Ascending aorta (tissue), 2 donors: ENCODE measurements at places on chromosomes 3 and 15. TPM values are rescaled to one million over a fixed set of nuclear protein-coding genes. Genes with fewer than 3 reads are reported as not detected.

NEO1 gene
- total RNA-seq: 21.8 TPM

ITIH1 gene
- total RNA-seq: 2.0 TPM

CLEC3B gene
- 130 TPM for total RNA-seq

SERINC4 gene
- total RNA-seq: not detected

GALNT15 gene
- total RNA-seq: 222 TPM

SLC38A3 gene
- not detected for total RNA-seq

C2CD4A gene
- total RNA-seq: not detected

DNA sequence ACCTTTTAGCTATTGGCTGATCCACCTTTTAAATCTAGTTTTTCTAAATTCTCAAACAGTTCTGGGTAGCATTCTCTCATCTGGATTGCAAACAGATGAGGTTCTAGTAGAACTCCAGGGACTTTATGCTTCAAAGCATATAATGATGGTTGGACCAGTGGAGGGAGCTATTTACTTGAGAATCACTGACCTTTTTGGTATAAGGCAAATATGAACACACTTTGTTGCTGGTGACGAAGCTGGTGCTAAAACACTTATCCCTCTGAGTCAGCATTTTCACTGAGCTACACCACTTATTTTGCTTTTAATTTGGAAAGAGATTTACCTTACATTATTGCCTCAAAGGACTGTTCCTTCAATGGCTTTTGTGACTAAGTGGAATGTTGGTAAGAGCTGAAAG lies 58.6 kb upstream of the SLITRK3 start:
- DNase-seq: no peak

DNA sequence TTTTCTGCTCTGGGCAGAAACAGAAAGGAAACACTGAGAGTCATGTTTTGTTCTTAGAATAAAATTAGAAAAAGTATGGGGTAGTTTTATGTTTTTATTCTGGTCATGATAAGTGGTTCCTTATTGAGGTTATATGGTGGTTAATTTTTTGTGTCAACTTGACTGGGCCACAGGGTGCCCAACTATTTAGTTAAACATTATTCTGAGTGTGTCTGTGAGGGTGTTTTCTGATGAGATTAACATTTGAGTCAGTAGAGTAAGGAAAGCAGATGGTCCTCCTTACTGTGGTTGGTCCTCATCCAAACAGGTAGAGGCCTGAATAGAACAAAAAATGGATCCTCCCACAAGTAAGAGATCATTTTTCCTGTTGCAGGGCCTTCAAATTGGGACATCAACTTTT lies 98.9 kb downstream of the C3orf38 start:
- no peak for DNase-seq

- DNase-seq: no peak
Observed at GRCh38 chr3:116561529-116561928, 116.2 kb upstream of the LSAMP start.

- no peak for DNase-seq
Observed at GRCh38 chr15:90718232-90718631, 1.1 kb downstream of the BLM start.

DNA sequence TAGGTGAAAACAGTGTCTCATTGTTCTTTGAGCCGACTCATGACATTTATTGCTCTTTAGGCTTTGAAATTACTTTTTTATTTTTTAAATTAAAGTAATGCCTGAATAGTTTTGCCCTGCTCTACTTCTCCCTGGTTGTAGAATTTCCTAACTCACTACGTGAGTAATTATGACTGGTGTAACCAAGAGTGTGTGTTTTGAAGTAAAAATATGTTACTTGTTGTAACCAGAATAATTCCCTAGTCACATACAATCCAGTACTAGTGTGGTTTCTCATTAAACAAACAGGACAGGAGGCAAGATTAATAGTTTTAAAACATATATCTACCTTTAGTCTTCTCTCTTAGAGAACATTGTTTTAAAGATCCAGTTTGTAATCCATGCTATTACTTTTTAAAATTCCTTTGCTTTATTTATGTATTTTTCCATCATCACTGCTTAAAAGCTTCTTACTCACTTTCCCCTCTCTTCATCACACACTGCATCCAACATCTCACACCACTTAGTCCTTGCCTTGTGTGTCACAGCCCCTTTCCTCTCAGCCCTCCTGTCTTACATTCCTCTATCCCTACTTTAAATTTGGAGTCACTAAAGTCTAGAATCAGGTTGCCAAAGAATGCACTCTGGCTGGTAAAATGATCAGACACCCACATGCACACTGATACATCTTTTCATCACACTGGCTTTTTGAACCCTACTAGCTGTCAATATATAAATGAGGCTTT lies 219.7 kb downstream of the WNT5A start:
- DNase-seq: no peak

GRCh38 chr3:188712248-188712924 lies 459.4 kb upstream of the TPRG1 start:
- DNase-seq: no peak
